ENCODE measurements at places on chromosomes 1 and 21. TPM values are rescaled to one million over a fixed set of nuclear protein-coding genes. Genes with fewer than 3 reads are reported as not detected.

DNA sequence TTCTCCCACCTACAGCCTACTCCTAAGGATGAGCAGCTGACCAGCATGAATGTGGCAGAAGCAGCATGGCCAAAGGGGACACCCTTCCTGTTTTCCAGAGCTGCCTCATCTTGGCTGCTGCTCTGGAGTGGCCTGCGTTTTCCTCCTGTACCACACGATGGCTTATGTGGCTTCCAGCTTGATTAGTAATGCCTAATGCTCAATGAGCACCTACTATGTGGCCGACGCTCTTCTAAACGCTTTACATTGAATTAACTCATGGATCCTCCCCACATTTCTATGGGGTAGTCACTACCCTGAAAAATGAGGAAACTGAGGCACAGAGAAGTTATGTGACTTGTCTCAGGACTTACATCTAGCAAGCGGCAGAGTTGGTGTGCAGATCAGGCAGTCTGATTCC, 18.0 kb upstream of the SDHB start:
- no peak for DNase-seq

DNA sequence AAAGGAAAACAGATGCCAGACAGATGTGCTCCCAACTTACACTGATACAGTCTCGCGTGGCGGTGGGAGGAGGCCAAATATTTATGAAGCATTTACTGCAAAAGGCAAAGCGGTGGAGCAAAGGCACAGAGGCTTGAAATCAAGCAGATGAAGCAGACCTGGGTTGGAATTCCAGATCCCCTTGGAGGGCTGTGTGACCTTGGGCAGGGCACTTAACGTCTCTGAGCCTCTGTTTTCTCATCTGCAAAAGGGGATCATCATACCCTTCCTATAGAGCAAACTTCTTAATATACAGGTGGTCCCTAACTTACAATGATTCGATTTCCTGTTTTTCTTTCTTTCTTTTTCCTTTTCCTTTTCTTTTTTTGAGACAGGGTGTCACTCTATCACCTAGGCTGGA, 54.1 kb downstream of the IGSF21 start:
- DNase-seq, result no peak

DNA sequence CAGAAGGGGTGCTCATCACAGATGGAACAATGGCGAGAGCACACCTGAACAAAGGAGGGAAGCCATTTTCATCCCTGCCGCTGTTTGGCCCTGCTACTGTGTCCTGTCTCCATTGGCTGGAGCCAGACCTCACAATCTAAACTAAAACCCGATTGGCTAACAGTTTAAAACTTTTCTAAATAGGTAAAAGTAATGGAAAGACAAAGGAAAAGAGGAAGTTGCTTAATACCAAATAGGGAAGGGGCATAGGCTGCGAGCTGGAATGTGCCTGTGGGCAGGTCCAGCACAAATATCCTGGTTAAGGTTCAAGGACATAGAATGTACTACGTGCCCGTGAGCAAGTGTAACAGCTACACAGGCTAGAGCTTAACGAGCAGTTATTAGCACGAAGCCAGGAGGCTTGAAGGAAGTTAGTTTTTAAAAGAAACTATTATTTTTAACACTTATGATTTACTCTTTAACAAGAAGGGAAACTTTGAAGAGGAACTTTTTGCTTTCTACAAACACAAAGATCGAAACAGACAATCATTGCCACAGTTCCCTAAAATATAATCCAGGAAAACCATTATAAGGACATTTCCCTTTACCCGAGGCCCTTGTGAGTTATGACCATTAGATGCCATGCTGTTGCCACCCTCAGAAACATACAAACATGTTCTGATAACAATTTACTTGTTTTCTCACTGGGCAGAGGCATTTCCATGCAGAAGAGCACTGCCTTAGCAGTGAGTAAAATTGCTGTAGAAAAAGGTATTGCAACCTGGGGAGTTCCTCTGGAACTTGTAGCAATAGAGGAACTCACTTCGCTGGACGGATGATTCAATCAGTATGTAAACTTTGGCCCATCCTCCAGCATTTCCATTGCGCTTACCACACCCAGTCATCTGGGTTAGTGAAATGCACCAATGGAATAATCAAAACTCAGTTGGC, 4.8 kb upstream of the PTTG1IP start:
- peak; percentile 37 for DNase-seq

DNA sequence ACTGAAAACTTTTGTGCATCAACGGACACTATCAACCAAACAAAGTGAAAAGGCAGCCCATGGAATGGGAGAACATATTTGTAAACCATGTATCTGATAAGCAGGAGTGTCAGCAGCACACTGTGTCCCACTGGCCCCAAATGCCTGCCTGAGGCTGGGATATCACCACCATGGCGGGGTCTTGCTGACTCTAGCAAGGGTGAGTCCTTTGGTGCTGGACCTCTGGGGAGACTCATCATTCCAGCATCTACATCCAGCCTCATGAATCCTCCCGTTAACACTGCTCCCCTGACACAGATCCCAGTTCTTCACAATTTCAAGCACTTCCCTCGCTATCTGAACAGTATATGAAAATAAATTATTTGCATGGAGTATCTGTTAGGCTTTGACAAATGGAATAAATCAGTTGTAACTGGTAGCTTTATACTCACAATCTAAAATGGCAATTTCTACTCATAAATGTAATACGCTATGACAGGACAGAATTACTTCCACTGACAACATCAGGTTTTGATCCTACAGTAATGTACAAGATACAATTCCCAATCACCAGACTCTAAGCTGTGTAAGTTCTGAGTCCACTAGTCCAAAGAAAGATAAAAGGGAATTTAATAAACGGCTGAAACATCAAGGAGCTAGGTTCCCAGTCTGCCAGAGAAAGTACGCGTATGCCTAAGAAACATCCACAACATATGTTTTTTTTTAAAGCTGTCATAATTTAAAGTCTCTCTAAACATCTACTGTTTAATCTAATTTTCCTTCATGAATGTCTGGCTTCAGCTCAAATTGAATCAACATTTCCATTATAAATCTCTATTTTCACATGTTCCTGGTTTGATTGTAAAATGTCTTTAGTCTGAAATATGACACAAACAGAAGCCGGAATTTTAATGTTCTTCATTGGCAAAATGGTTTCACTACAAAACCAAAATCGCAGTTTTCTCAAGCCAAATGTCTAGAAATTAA, 95.1 kb downstream of the SIPA1L2 start:
- no peak for DNase-seq

DNA sequence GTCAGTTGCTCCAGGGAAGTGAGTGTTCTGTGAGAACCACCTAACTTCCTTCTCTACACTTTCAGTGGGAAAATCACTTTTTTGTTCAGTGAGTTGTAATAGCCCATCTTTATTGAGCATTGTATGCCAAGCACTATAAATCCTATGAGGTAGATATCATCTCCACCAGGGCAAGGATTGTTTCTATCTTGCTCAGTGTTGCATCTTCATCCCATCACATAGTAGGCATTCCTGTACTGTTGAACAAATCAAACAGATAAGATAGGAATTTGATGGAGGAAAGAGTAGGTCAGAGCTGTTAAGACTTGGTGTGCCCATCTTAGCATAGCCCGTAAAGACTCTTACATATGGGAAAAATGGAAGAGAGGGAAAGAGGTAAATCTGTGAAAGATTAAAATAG, 2.9 kb upstream of the PIGV start:
- no peak for DNase-seq

DNA sequence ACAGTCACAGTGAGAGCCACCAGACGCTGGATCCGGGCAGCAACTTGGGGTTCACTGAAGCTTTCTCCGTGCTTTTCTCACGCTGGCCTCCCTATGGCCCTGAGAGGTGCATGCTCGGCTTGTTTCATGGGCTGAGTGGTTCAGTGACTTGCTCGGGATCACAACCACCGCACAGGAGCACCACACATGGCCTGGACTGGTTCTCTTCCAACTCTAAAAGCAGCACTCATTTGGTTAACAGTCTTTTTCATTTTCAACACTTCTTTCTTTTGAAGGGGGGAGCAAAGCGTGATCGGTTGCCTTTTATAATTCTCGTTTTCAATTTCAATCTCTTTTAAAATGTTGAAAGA, 26.2 kb downstream of the UBIAD1 start:
- no peak for DNase-seq

- no peak for DNase-seq
Measured at GRCh38 chr1:197440715-197441114, 172.7 kb downstream of the CRB1 start.

- DNase-seq, result no peak
Measured at GRCh38 chr1:158212320-158212719, 31.6 kb downstream of the CD1D start.

DNA sequence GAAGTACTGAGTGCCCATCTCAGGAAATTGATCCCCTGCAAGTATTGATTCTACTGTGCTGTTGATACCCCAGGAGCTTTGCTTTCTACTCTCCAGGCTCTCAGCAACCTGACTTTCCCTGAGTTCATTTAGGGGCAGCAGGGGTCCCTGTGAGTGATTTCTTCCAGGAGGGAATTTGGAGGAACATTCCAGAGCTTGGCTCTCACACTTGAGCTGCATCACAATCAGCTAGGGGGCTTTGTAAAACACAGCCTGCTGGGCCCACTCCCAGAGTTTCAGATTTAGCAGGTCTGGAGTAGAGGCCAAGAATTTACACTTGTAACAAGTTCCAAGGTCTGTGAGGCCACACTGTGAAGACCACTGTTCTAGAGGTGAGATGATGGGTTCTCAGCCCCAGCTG, 16.1 kb upstream of the ACTL8 start:
- DNase-seq, result no peak

DNA sequence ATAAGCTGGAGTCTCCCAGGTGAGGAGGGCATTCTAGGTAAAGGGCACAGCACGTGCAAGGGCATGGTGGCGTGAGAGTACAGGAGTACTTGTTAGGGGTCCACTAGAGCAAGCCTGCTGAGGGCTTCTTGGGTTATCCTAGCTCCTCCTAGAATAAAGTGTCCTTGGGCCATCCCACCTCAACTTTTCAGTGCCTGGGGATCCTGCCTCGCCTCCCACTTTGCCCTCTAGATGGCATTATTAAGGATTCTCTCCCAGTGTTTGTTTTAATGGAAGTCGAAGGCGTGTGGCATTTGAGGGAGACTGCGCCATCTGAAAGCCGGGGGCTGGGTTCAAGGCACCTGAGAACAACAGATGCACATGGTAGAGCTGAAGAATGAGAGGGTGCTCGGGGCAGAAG, 74.5 kb upstream of the SELENON start:
- no peak for DNase-seq

GRCh38 chr1:69911301-69911801, 294.0 kb downstream of the LRRC40 start:
- DNase-seq, result peak; percentile 41

DNA sequence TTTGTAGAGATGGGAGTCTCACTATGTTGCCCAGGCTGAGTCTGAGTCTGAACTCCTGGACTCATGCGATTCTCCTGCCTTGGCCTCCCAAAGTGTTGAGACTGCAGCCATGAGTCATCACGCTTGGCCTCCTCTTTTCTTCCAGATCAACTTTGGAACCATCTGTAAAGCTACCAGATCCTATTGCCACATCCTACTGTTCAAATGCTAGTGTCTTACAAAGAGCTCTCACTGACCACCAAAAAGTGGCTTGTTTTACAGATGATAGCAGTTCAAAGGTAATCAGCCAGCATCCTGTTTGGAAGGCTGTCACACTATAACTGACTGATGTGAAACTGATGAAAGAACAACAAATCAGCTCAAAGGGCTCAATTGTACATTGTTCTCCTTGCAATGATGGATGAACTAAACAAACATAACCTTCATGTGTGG, 221.6 kb downstream of the AKT3 start:
- peak; percentile 15 for DNase-seq

GRCh38 chr1:44485934-44486460, 80.9 kb downstream of the RNF220 start:
- DNase-seq, result no peak

- DNase-seq, result peak; percentile 70
Measured at GRCh38 chr1:193185901-193186731, at the start of gene B3GALT2. Gene B3GALT2 (minus strand): TSS chr1:193186613. CDS start chr1:193181562, 5,051 bp downstream.

- peak; percentile 70 for DNase-seq
Measured at GRCh38 chr1:204647114-204647804, 38.3 kb downstream of the LRRN2 start.

DNA sequence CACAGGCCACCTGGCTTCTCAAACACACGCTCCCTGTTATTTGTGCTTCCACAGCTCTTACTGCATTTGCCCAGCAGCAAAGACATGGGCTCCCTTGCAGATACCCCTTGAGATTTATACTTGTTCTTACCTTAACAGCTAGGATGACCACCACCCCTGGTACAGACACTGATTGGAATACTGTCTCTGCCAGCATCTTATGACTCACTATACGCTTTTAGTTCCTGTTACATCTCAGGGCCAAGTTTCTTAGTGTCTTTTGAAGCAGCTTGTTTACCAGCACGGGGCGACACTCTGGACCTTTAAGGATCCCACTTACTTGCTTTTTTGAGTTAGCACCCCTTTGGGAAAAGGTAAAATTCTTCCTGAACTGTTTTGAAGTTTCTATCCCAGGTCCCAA, 874.8 kb downstream of the KCNT2 start:
- DNase-seq, result no peak

- DNase-seq, result no peak
Measured at GRCh38 chr1:57329001-57329527, 94.8 kb downstream of the DAB1 start.

- no peak for DNase-seq
Measured at GRCh38 chr1:4109628-4109940, 209.5 kb upstream of the C1orf174 start.

DNA sequence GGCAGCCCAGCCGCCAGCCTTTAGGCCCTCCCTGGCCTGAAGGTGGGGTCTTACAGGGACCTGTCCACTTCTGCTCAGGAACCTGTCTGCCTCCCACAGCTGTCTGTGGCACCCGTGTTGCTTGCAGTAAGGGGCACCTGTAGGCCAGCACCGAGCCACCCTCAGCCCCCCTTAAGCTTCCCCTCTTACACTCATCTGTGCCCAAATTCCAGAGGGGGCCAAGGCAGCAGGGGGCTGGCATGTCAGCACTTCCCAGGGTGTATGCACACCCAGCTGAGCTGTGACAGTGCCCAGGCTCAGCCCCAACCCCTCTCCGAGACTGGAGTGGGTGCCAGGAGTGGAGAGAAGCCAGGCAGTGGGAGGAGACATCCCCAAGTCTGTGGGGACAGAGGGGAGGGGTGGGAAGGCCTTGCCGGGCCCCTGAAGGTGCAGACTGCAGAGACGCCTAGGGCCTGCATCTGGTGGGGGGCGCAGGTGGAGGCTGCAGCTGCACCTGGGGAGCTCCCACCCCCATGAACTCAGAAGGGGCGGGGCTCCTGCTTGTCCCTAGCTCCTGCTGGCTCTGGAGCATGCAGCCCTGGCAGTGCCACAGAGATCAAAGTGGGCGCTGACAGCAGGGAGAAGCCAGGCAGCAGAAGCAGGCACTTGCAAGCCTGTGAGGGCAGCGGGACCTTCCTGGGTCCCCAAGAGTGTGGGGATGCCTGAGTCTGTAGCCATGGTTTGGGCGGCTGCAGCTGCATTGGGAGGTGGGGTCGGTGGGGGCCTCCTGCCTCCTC, 5.4 kb upstream of the SLC2A7 start:
- no peak for DNase-seq

GRCh38 chr1:209840611-209841010, 12.8 kb downstream of the UTP25 start:
- DNase-seq, result no peak

- DNase-seq, result no peak
Measured at GRCh38 chr1:44786841-44787426, 1.0 kb downstream of the BEST4 start.

- DNase-seq, result no peak
Measured at GRCh38 chr1:50023292-50024159, at the start of gene AGBL4. Gene AGBL4 (minus strand): TSS chr1:50023954.

ZYG11B gene
- total RNA-seq, result 46.1 TPM

DCST1 gene
- total RNA-seq, result not detected

BARHL2 gene
- not detected for total RNA-seq

CD34 gene
- total RNA-seq, result not detected

SLC35F3 gene
- under 0.01 TPM for total RNA-seq

SUSD4 gene
- 2.7 TPM for total RNA-seq

MYOG gene
- total RNA-seq, result not detected

RHBDL2 gene
- 0.36 TPM for total RNA-seq

GUCA2A gene
- not detected for total RNA-seq

Data from IMR-90 (cell line).